Left lung (tissue), 14 donors: ENCODE measurements at places on chromosomes 12 and 14. TPM values are rescaled to one million over a fixed set of nuclear protein-coding genes. Genes with fewer than 3 reads are reported as not detected.

DNA sequence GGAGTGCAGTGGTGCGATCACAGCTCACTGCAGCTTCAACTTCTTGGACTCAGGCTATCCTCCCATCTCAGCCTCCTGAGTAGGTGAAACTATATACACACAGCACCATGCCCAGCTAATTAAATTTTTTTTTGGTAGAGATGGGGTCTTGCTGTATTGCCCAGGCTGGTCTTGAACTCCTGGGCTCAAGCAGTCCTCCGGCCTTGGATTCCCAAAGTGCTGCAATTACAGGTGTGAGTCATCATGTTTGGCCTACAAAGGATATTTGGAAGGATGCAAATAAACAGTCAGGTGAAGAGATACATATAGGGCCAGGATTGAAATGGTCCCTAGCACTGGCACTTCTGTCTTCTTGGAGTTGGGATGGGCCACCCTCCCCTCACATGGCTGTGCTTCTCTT, 23.9 kb downstream of the RCOR1 start:
- DNase-seq: no peak

GRCh38 chr12:1459339-1459738, 135.0 kb downstream of the FBXL14 start:
- no peak for DNase-seq

DNA sequence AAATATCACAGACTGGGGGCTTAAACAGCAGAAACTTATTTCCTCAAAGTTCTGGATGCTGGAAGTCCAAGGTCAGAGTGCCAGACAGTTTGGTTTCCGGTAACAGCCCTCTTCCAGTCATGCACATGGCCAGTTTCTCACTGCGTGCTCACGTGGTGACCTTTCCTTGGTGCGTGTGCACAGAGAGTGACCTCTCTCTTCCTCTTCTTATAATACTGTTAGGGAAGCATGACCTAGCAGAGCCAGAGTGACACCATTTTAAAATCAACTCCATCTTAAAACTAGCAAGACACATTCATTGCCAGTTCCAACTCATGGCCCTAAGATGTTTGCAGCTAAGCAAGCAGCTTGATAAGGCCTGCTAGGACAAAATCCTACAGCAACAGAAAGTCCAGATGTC, 221.5 kb upstream of the DAAM1 start:
- no peak for DNase-seq

DNA sequence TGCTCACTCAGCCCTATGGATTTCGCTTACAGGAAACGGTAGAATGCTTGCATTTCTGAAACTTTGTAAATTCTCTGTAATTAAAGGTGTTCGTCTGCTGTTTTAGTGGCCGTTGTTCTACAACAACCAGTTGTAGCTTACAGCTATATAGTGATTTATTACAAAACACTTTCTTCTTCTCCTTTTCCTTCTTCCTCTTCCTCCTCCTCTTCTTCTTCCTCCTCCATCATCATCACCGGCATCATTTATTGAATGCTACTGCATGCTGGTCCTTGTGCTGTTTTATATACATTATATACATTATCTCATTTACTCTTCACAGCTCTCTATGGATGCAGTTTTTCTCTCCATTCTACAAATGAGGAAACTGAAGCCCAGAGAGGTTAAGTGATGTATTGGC, 6.4 kb downstream of the ETV6 start:
- no peak for DNase-seq

- no peak for DNase-seq
These were observed 192.5 kb upstream of the SYT1 start for GRCh38 chr12:78672033-78672432.

The THAP2 gene
- 5.2 TPM for total RNA-seq
